ENCODE measurements at places on chromosomes 12 and 14.

- DNase-seq = no peak
These were observed 1075.8 kb upstream of the TMEM132C start for GRCh38 chr12:127191129-127191528.

GRCh38 chr12:26728205-26729050, 104.6 kb downstream of the ITPR2 start:
- no peak for DNase-seq

GRCh38 chr12:3276226-3276625, 199.0 kb downstream of the TSPAN9 start:
- no peak for DNase-seq

- DNase-seq = no peak
These were observed 805.4 kb downstream of the VRK1 start for GRCh38 chr14:97602438-97603117.

Measured in left renal pelvis (tissue), 4 donors.